Activated naive CD4-positive, alpha-beta T cell treated with anti-CD3 and anti-CD28 coated beads for 36 hours (primary cell): ENCODE measurements at places on chromosomes 1 and 21.

- DNase-seq, result no peak
These were observed 304.9 kb downstream of the HHAT start for GRCh38 chr1:210633636-210634035.

DNA sequence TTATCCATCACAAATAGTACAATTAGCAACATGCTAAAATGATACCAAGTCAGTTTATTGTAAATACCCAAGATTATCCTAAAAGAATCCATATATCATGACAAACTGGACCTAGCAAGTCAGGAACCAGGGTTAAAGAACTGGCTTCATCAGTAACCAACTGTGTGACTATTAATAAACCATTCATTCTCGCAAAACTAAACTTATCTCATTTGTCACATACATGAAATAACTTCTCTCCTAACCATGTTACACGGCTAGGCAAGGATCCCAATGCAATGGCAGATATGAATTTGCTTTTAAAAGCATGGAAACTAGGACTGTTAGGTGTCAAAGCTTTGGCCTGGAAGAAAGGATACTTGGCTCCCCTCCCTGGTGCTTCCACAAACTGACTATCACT, 29.4 kb downstream of the CYP2J2 start:
- DNase-seq, result no peak

- DNase-seq, result no peak
These were observed 27.1 kb upstream of the KCNK2 start for GRCh38 chr1:215055281-215055935.

DNA sequence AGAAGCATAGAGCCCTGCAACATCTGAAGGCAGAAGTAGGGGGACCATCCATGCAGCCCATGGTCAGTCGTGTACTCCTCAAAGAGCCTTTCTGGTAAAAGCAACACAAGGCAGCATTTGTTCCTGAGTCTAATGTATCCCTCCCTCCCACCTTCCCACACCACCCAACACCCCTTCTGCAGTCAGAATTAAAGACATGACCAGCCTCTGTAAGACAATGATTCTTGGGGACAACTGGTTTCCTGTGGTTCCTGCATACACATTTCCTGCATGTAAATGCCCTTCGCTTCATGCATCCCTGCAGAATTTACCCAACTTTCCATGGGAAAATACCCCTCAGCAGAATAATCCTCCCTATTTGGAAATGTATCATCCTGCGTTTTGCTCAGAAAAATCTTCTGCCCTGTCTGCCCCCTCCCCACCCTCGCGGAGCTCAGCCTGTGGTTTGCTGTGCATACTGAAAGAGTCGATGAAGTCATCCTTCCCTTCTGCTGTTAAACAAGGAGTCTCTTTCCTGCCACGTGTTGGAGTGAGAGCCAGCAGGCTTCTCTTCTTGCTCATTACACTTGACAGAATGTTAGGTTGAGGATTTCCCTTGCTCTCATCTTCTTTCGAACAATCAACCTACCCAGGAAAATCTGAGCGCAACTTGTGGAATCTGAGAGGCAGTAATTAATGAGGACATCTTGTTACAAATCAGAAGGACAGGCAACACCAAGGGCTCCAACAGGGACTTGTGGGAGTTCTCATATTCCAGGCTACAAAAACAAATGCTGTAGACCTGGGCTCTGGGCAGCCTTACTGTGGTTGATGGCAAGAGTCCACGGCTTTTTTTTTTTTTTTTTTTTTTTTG, 4.7 kb downstream of the TNN start:
- DNase-seq, result peak; percentile 76

DNA sequence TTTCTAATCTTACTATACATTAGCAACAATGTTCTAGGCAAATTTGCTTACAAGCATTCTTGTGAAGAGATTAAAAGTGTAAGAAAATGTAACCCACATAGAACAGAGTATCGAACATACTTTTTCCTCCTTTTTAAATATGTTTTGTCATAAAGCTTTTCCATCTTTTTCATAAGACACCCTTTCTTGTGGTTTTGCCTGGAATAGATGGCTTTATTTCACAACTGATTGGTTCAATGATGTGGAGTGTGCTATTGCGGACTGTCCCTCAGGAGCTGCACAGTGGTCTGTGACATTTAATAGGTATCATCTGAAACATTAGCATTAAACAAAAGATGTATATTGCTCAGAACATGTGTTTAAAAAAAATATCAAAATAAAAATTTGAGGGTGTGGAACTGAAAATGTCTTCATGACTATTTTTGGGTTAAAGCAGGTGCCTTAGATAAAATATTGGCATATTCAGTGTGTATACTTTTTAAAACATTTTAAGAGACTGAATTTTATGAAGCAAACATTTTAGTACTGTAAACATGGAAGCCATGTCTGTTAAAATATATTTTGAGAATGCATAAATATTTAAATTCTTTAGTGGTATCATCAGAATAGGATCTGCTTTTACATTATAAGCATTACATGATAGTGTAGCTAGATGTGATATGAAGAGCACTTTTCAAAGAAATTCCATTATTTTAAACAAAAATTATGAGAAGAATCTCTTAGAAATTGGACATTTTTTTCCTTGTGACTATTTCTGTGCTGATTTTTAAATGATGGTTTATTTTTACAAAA, 48.3 kb upstream of the C1orf146 start:
- no peak for DNase-seq

DNA sequence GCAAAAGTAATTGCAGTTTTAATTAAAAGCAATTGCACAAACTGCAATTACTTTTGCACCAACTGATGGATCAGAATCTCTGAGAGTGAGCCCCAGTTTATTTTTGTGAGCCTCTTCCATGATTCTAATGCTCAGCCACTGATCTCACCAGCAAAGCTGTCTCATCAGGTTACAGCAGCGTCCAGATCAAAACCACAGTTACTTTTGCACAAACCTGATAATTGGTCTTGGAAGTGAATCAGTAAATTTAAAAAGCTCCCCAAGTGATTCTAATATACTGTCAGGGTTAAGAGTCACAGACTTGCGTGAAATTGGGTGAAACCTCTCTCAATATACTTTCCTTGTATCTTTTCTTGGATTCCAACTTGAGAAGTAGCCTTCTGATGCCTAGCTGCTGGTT, 13.5 kb upstream of the CR2 start:
- no peak for DNase-seq

GRCh38 chr1:187001198-187001889, 172.6 kb downstream of the PLA2G4A start:
- no peak for DNase-seq

- no peak for DNase-seq
These were observed 220.6 kb upstream of the PLD5 start for GRCh38 chr1:242745079-242745478.

- DNase-seq, result no peak
These were observed 10.6 kb downstream of the PGBD5 start for GRCh38 chr1:230415405-230416132.

- peak; percentile 82 for DNase-seq
These were observed 7.3 kb upstream of the CACNA1S start for GRCh38 chr1:201119206-201120197.

- DNase-seq, result no peak
These were observed 222.6 kb downstream of the COL24A1 start for GRCh38 chr1:85933961-85934360.

GRCh38 chr1:176843352-176844297, 320.9 kb downstream of the ASTN1 start:
- DNase-seq, result peak; percentile 5

GRCh38 chr1:75338616-75339483, 204.7 kb downstream of the LHX8 start:
- DNase-seq, result peak; percentile 17

DNA sequence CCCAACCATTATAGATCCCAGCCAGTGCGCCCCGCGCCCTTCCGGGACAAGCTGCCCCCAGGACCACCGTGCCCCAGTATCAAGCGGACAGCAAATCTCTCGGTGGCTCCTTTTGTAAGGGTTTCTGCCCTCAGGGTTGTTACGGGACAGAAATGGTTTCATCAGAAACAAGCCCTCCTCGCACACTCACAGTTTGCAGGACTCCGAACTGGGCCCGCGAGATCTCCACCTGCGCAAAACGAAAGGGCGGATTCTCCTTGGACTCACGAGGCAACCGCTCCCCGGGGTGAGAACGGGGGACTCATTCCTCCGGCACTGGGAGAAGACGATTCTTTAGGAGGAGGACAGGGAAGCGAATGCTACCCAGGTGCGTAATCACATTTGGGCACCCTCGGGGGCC, 51.1 kb upstream of the H6PD start:
- no peak for DNase-seq

GRCh38 chr1:214557952-214558735, 6.7 kb upstream of the PTPN14 start:
- no peak for DNase-seq

- no peak for DNase-seq
These were observed 620.9 kb downstream of the PLPP3 start for GRCh38 chr1:55958498-55958897.

- DNase-seq, result no peak
These were observed 4.1 kb downstream of the GJA5 start for GRCh38 chr1:147756341-147756740.

DNA sequence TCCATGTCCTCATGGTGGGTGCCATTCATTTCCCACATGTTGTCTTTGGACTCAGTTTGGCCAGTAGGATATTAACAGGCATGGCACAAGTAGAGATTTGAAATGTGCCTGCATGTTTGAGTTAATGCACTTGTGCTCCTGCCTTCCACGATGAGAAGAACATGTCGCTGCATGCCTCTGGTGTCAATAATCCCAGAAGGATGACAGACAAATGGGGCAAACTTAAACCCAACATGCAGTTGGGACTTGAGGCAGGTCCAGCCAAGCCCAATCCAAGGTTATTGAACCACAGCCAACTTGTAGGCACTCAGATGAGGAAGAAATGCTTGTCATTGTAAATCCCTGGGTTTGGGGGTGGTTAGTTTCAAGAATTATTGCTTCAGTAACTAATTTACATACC, 174.6 kb downstream of the TRIM33 start:
- DNase-seq, result no peak

- DNase-seq, result no peak
These were observed 52.7 kb upstream of the PLA2G4A start for GRCh38 chr1:186775881-186776560.

DNA sequence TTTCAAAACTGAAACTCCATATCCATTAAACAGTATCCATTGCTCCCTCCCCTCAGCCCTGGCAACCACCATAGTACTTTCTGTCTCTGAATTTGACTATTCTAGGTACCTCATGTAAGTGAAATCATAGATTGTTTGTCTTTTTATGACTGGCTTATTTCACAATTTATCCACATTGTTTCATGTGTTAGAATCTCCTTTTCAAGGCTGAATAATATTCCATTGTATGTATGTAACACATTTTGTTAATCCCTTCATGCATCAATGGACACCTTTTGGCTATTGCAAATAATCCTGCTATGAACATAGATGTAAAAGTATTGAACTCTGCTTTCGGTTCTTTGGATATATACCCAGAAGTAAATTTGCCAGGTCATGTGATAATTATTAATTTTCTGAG, 37.5 kb downstream of the AGO3 start:
- no peak for DNase-seq

- peak; percentile 47 for DNase-seq
These were observed 2.8 kb upstream of the ENAH start for GRCh38 chr1:225655509-225656258.

DNA sequence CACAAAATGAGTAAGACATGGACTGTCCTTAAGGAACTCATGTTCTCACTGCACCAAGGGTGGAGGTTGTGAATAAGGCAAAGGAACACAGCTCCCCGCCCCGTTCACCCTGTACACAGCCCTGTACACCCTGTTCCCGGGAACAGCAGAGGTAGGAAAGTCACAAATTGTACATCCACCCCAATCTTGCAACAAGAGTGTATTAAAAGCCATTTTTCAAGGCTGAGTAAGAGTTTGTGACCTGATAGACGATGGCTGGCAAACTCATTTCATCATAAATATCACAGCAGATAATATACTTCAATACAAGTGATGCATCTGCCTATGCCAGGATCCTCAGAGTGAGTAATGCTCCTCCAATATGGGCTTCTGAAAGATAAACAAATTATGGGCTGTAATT, 52.5 kb upstream of the CAMK1G start:
- DNase-seq, result no peak

DNA sequence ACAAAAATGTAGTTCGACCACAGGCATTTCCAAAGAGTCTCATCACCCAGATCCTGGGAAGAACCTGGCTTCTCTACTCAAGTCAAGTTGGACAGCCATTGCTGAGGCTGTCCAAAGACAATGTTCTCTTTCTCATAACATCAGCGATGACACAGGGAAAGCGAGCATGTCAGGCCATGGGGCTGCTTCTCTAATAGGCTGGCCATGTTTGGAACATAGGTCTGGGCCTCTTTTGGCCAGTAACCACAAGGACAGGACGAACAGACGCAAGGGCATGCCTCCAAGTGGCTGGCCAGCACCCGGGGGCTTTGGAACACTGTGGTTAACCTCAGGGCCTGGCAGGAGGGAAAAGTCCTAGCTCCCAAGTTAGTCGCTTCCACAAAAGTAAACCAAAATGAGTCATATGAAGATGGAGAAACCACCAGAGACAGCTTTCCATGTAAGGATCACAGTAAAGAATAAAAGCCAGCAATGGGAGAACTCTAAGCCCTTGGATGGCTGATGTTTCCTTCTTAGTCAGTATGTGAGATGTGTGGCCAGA, 80.6 kb upstream of the SLC44A3 start:
- DNase-seq, result no peak

GRCh38 chr1:17744666-17745478, 10.3 kb upstream of the ACTL8 start:
- DNase-seq, result no peak

DNA sequence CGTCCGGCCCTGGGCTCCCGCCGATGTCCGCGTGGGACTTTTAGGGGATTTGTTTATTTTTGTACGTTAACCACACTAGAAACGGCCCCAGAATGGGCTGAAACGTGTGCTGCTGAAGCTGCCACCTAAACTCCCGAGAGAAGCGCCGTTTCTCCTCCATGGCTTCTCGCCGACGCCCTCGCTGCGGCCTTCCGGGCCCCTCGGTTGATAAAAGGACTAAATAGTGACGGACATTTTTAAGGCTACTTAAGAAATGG, 678 bp upstream of the PTTG1IP start:
- DNase-seq, result no peak

DNA sequence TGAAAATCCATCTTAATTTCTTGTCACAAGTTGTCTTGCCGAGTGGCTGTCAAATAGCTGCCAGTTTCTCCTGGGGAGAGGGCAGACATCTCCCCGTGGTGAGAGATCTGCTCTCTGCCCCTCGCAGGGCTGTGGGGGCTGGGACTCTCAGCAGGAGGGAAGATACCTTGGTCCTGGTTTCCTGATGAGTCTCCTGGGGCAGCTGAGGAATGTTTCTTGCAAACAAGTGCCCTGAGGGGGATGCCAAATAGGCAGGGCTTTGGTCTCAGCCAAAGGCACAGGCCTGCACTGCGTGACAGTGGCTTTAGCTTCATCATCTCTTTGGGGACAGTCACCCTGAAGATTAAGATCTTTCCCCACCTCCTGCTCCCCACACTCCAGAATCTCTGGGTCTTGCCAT, 40.9 kb downstream of the SYT6 start:
- no peak for DNase-seq
